ENCODE measurements at places on chromosomes 3 and 15.
A peak's percentile ranks its signal among the peaks of the same experiment; 100 is the strongest.

DNA sequence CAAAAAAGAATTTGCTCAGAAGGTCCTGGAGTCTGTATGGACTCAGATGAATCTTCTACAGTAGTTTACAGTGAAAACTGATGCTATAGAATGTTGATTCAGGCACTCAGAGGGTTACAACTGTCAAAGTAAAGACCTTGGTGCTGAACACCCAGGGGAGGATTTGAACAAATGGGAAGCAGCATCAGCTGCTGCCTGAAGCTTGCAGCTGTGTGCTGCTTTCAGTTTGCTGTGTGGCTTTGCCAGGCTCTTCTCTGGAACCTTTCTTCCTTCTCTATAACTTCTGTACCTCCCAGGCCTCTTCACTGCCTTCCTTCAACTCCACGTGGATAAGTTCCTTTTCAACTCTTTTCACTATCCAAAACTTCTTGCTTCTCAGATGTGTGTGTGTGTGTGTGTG, 214.2 kb downstream of the GRM7 start:
- DNase-seq: no peak

- DNase-seq: no peak
Observed at GRCh38 chr15:66932634-66933024, 132.8 kb upstream of the SMAD3 start.

DNA sequence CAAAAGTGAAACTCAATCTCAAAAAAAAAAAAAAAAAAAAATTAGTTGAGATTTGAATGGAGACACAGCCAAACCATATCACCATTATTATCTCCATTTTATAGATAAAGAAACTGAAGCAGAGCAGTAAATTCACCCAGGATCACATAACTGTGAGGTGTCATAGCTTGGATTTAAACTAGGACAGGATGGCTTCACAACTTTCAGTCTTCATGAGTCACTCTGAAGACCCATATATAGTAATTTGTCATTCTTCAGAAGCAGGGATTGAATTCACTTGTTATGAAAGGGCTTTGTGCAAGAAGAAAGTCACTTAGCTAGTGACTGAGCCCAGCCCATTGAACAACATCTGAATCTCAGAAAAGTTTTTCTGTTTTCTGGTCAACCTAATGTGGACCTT, 60.5 kb upstream of the LRIG1 start:
- no peak for DNase-seq

DNA sequence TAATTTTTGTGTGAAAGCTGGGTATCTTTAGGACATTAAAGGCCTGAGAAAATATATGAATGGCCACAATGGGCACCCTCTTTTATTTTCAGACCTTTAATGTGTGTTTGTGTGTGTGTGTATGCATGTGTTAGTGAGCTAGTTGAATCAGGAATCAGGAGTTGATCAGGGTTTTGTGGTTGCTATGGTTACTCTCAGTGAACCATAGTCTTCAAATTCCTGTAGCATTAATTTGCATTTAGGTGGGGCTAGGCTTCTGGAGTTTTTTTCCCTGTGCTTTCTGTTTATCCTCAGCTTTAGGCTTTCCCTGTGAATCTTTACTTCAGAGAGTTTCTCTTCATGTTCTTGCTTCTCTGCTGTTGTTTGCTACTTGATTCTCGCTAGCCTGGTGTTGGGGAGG, 122.0 kb upstream of the ONECUT1 start:
- no peak for DNase-seq

GRCh38 chr3:194811118-194811517, 125.4 kb downstream of the FAM43A start:
- peak; percentile 25 for DNase-seq

- DNase-seq: peak; percentile 33
Observed at GRCh38 chr15:78034495-78035191, 42.9 kb downstream of the TBC1D2B start.

DNA sequence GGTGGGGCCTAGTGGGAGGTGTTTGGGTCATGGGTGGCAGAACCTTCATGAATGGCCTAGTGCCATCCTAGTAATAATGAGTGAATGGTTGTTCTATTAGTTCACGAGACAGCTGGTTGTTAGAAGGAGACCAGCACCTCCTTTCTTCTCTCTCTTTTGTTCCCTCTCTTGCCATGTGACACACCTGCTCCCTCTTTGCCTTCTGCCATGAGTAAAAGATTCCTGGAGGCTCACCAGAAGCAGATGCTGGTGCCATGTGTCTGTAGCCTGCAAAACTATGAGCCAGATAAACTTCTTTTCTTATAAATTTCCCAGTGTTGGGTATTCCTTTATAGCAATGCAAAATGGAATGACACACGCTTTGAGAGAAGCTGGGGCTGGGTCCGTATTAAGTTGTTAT, 89.0 kb upstream of the SLC4A7 start:
- no peak for DNase-seq

DNA sequence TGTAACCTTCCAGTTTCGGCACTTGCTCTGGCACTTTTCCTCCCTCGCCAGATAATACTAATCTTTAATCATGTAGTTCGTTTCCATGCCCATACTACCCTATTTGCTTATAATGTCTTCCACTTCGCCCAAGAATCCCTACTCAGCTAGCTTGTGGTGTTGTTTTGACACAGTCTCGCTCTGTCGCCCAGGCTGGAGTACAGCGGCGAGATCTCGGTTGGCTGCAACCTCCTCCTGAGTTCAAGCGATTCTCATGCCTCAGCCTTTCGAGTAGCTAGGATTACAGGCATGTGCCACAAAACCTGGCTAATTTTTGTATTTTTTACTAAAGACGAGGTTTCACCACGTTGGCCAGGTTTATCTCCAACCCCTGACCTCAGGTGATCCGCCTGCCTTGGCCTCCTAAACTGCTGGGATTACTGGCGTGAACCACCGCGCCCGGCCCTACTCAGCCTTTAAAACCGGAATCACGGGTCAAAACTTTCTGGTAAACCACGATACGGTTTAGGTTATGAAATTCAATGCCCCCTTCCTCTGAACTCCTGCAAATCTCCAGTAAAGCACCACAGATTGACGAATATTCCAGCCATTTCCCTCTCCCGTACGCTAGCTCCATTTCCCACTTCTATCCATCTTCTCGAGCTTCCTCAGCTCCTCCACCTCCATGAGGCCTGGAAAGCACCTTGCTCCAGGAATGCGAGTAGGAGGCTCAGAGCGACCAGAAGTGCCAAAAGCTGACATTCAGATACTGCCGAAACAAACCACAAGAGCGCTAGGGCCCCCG, 878 bp upstream of the RAD51 start:
- peak; percentile 59 for DNase-seq

DNA sequence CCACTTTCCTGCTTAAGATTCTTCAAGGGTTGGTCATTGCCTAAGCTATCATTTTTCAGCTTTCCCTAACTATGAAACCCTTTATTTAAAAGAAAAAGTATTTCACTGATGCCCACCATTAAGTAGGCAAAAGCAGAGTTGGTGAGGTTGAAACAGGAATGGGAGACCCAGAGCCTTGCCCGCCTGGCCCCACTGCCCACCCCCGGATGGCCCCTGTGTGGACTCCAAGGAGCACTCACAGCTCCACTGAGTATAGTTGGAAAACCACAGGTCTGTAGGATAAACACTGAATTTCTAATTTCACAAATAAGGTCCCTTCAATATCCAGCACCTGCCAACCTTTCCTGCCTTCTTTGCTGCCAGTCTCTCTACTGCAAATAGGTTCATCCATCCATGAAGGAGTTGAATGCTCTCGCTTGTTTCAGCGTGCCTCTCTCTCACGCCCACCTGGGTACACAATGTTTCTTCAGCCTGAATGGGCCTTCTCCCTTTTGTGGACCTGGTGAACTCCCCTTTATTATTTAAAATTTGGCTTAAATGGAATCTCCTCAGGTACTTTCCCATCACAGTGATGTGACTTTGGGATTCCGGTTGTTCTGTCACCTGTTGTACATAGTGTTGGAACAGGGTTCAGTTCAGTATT, 8.7 kb upstream of the ACAP2 start:
- no peak for DNase-seq

- DNase-seq: no peak
Observed at GRCh38 chr3:3664935-3665334, 134.3 kb upstream of the LRRN1 start.

DNA sequence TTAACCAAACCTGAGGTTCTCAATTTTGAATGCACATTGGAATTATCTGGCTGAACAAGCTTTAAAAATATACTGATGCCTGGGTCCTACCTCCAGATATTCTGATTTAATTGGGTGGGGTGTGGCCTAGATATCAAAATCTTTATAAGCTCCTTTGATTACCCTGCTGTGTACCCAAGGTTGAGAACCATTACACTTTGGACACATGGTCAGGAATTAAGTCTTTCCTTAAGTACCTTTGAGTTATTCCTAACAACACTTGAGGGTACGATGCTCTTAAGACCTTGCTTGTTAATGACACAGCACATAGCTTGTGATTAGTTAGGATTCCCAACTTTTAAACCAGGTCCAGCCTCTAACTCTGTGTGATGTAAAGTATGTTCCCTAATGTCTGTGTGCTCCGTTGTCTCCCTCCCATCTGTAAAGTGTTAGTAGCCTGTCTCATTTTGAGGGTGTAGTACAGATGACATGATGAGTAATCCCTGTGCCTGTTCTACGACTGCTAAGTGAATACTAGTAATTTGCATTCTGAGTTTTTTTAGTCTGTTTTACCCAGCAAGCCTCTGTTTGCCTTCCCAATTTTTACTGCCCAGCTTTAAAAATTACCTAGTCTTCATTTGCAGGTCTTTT, 154.9 kb downstream of the KLHL25 start:
- DNase-seq: no peak

DNA sequence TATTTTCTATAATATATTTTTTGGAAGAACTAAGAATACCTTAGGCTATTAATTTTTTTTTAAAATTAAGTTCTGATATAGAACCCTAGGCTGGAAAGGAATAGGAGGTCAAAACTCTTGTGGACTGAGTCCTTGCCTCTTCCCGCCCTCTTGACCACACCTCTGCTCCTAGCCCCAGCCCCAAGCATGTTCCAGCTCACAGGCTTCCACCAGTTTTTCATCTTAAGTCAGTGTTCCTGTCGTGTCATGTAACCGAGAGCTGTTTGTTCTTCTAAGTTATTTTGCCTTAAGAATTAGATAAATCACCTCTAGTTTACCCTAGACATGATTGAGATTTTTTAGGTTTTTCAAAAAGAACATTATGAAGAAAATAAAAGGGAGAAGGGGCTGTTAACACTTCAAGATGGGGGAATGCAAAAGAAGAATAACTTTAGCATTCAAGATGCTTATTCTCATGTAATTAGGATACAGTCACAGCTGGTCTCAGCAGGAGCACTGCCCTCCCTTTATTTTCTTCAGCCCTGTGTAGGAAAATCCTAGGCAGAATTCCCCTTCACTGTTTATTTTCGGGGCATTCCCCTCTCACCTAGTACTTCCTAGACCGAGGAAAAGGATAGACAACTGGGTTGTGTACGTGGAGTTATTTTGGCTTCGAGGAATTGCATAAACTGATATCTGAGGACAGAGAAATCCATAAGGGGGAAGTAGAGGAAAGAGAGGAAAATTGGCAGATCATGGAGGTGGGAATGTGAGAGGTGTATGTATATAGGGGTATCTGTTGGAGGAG, 110.2 kb downstream of the CMSS1 start:
- DNase-seq: no peak

DNA sequence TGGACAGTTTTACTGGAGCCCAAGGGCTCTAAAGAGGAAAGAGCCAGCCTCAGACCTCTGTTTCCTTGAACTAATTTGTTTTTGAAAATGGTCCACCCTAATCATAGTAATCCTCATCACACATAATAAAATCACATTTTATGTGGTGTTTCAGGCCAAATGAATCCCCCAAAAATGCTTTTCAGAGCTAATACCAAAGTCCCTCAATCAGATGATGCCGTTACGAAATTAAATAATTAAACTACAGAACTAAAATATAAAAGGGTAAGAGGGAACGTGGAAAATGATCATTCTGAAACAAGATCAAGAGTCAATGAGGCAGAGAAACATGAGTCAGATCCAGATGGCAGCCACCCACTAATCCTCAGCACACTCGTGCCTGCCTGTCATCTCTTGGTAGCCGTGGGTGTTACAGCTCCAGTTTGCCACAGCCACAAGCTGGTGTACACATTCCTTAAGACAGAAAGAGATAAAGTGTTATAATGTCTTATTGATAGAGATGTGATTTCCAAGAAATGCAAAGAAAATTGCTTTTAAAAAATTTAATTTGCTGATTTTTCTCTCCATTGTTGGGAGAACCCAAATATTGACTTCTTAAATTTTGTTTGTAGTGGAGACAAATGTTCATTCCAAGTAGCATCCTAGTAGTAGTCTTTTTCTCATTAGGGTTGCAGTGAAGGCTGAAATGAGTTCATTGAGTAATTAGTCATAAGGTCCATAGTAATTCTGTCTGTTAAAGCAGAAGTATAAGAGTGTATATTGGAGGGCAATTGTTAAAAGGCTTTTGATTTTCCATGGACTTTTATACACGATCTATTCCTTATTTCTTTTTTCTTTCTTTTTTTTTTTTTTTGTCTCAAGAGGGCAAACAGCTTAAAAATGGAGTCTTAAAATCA, 104.2 kb downstream of the AGBL1 start:
- no peak for DNase-seq

DNA sequence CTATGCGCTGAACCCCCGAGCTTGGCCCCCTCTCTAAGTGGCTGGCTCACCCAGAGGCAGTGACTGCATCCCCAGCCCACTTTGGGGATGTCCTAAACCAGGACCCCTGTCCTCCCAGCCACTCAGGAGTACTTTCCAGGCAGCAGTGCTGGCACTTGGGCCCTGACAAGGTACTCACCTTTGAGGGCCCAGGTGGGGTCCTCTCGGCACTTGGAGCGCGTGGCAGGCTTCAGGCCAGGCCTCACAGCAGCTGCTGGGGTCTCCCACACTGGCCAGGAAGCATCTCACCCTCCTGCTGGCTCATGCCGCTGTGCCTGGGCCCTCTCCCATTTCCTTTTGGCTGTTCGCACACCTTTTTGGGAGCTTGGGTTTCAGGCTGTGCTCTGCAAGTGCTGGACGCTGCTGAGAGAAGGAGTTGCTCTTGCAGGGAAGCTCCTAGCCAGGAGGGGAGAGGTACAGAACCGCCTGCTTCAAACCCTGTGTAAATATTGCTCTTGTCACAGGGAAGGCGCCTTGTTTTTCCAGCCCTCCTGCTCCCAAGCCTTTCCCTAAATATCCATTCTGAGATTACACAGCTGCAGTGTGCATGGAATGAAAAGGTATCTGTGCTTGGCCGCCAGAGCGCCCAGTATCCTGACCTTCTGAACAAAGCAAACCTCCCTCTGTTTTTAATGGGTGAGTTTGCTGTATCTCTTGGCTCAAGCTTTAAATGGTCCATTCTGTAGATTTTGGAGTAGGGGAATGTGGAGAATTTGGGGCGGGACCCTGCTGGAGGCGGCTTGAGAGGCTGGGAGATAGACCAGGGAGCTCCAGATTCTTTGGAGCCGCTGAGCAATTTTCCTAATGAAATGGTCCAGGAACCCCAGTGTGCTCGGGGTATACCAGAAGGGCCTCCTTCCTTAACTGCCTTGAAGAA, 45.6 kb downstream of the DNASE1L3 start:
- DNase-seq: no peak

DNA sequence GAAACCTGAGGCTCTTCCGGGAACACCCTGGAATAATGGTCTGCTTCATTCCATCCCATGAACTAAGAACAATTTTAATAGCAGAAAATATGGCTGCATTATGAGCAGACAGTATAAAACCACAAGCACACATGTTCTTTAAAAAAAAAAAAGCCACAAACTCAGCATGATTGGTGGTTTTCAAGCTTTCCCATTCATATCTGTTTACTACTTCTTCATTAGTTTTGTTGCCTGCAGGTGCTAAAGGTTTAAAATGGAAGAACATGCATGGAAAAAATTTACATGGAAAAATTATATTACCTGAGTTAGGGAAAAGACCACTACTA, 137.9 kb upstream of the HES1 start:
- DNase-seq: no peak

Measured in OCI-LY7 (cell line).